ENCODE measurements at places on chromosomes 1 and 21. TPM values are rescaled to one million over a fixed set of nuclear protein-coding genes. Genes with fewer than 3 reads are reported as not detected.

CAMTA1 gene
- total RNA-seq: 86.8 TPM

IL22RA1 gene
- total RNA-seq: not detected

MIXL1 gene
- not detected for total RNA-seq

ZYG11A gene
- 0.51 TPM for total RNA-seq

OR2L8 gene
- not detected for total RNA-seq

WDR3 gene
- total RNA-seq: 32.2 TPM

PRAMEF1 gene
- not detected for total RNA-seq

NBPF26 gene
- total RNA-seq: 16.5 TPM

CLCA1 gene
- total RNA-seq: not detected

TMEM54 gene
- total RNA-seq: 41.7 TPM

DNA sequence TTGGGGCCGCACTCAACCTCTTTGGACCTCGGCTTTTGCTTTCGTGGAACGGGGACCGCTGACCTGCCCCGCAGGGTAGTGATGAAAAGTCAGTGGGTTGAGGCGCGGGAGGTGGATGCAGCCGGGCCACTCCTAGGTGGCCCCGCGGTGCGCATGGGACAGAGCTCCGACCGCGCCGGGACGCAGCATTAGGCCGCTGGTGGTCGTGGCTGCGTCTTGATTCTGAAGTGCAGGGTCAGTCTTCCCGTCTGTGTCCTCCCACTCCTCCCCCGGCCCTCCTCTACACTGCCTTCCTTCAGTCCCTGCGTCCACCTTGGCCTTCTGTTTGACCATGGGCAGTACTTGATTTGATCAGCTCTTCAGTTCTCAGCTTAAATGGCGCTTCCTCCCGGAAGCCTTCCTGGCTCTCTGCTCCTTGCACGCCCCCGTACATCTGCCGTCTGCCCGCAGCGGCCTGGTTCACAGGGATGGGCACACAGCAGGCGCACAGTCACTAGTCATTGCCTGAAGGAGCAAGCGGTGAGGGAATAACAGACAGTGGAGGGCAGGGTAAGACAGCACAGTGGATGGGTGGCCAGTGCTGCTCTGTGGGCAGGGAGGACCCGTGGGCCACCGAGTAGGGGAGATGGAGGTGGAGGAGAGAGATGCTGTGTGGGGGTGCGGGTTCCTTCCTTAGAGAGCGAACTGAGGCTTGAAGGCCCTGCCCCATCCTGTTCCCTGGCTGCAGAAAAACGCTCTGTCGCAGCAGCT is 633 bp downstream of the THEMIS2 start:
- DNase-seq: peak; percentile 82

DNA sequence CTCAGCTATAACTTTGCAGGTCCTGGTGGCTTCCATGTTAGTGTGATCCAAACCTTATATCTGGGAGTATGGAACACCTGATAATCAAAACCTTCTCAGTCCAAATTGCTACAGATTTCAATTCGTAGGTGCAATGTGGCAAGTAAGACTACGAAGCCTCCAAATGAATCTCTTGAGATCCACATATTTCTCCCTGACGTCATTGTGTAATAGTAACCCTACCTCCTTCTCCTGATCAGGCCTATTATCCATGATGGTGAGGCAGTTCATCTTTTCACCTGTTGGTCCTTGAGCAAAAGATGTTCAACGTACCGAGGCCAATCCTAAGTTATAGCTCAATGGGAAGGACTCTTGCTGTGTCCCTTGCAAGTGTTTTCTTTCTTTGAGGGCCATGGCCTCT is 115.9 kb upstream of the CHRM3 start:
- DNase-seq: no peak

DNA sequence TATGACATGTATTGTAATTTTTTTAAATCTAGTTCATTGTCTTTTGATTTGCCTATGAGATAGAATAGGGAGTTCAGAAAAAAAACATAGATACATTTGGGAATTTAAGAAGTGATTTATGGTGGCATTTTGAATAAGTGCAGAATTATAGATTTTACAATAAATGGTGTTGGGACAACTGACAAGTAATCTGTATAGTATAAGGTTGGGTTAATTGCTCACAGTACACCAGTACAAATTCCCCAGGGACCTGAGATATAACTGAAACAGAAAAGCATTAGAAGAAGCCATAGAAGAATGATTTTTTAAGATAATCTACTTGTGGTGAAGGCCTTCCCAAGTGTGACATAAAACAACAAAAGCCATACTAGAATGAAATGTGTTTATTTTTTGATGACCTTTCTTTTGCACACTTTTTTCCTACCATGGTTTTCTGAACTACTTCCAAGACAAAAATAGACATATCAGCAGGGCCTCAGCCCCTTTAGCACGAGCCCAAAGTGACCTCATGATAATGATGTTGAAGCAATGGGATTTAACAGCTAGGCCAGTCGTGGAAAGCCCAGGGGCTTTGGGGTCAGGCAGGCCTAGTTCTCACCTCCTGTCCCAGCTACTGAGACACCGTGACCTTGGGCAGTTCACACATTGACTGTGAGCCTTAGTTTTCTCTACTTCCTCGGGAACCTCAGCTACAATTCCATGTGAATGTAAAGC is 87.4 kb downstream of the GREM2 start:
- peak; percentile 33 for DNase-seq

DNA sequence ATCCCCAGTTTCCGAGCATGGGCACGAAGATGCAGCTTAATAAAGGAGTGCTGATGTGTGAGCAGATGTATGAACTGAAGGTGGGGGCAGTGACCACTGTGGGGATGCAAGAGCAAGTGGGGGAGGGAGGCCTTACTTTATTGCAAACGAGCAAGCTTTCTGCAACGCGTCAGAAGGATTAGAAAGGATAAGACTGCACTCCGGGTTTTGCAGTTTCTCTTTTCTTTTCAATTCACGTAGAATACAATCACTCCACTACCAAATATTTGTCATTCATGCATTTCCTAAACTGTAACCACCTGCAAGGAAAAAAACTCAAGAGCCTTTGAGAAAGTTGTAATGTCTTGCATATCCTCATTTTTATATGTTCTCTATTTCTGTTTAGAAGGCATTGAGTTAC is 4.3 kb upstream of the OR2C3 start:
- DNase-seq: no peak

DNA sequence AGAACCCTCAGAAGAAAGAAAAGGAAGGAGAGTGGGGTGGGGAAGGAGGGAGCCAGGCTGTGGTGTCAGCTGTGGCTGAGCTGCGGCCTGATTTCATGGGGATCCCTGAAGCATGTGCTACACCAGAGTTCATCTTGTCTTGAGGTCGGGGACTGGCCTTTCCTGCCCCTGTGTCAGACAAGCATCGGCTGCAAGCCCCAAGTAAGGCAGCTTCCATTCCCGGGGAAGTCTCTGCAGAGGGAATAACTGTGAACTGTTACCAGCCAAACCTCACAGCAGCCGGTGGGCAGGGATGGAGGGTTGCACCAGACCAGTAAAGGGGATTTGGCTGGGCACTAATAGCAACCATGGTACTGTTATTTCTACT is 35.7 kb upstream of the BTG2 start:
- no peak for DNase-seq

- peak; percentile 54 for DNase-seq
Measured at GRCh38 chr1:43703836-43704235, 3.5 kb upstream of the ST3GAL3 start.

DNA sequence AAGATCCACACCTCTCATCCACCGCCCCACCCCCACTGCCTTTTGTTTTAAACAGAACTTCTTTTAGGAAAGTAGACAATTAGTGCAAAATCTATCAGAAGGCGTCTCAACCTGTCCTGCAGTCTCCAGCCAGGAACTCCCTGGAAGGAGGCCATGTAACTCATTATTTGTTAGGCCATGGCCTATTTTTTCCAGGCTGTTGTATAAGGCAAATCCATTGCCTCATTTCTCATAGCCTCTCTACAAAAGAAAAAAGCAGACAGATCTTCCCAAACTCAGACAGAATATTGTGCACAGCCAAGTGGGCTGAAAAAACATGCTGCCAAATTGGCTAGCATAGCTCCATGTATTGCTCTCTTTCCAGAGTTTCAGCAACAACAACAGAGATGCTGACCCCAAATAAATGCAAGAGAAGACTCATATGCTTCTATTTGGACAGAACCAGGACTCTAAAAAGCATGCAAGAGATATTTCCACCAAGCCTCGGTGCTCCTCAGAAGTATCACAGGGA is 770.7 kb upstream of the CXADR start:
- DNase-seq: no peak

DNA sequence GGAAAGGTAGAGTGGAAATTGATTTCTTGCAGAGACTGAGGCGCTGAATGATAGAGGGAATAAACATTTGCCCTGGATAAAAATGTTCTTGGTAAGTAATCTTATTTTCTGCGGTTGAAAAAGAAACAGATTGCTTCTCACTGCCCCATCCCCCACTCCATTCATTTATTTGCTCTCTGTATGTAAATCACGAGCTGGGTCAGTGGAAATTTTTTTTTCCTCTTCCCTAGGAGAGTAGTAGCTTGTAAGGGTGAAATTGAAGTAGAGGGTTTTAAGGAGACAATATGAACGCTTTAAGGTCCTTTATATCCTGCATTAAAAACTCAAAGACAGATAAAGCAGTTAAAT is 1.4 kb upstream of the BRINP3 start:
- DNase-seq: no peak

DNA sequence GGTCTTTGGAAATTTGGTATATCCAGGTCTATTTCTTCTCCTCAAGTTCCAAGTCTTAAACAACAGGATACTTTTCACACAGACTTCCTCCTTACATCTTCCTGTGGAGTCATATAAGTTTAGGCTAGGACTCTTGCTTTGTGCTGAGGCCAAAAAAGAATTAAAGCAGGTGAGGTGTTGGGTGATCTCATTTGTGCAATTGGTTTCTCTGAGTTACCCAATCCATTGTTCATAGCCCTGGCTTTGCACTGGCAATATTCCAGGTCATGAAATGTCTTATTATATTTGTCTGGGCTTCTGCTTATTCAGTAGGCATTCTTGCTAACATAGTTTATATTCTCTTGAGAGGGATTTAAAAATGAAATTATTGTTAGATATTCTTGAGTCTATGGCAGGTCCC is 14.1 kb upstream of the KIAA0040 start:
- DNase-seq: no peak

DNA sequence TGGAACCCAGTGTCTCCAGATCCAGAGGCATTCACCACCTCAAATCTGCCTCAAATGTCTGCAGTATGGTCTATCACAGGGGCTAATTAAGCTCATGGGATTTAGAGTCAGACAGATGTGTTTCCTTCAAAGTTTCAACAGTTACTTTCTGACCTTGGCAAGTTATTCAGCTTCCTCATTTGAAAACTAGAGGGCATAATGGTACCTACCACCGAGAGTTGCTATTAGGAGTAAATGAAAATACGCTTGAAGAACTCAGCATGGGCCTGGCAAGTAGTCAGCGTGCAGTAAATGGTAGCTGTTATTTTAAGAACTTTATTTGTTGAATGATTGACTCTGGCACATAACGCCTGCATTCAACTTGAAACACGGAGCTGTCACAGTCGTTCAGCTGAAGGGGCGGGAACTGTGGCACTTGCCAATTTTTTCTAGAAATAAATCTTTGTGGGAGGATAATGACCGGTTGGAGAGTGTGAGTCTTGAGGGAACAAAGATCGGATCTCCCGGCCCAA is 1.2 kb upstream of the CAP1 start:
- DNase-seq: no peak

DNA sequence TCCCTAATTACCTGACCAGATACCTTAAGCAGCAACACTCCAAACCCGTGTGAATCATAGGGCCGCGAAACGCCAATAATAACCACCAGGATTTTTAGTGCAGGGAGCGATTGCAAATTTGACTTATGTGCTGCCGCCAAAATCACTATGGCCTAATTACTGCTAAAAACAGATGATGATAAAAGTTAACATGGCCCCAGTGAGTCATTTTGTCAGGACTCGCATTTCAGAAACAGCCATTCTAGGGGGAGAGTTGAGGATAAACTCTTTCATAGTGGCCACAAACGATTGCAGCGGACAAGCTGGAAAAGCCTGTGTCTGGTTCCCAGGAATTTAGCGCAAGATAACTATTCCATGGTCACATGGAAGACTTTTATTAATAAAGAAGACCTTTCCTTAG is 103.4 kb downstream of the HLX start:
- DNase-seq: no peak

DNA sequence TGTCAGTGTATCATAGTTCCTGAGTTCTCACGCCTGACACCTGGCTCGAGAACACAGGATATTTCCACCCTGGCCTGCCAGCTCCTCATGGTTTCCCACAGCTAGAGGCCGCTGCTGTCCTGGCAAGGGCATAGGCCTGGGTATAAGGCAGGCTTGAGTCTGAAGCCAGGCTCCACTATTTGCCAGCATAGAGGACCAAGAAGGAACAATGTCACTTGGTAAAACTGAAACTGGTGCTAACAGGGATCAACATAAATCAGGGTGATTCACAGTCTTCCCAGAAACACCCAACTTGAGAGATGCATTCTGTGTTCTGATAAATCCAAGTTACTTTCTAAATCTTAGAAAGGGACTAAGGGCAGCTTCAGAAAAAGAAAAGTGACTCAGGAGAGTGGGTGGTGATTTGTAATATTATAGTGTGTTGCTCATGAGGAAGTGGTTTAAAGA is 6.9 kb upstream of the S100A2 start:
- peak; percentile 94 for DNase-seq

DNA sequence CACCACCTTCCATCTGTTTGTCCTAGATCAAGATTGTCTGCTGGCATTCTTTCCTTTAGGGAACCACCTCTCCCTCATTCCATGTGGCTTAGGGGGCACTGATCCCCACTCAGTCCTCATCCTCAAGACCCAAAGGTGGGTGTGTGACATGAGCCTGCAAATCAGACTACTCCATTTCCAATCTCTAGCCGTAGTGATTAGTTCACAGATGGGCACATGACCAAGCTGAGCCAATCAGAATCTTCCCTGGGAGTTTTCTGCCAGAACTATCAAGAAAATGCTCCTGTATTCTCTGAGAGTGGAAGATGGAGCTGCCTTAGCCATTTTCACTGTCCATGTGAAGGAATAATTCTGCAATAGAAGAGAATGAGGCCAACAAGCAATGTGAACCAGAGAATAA is 19.3 kb upstream of the PTPRF start:
- DNase-seq: no peak

DNA sequence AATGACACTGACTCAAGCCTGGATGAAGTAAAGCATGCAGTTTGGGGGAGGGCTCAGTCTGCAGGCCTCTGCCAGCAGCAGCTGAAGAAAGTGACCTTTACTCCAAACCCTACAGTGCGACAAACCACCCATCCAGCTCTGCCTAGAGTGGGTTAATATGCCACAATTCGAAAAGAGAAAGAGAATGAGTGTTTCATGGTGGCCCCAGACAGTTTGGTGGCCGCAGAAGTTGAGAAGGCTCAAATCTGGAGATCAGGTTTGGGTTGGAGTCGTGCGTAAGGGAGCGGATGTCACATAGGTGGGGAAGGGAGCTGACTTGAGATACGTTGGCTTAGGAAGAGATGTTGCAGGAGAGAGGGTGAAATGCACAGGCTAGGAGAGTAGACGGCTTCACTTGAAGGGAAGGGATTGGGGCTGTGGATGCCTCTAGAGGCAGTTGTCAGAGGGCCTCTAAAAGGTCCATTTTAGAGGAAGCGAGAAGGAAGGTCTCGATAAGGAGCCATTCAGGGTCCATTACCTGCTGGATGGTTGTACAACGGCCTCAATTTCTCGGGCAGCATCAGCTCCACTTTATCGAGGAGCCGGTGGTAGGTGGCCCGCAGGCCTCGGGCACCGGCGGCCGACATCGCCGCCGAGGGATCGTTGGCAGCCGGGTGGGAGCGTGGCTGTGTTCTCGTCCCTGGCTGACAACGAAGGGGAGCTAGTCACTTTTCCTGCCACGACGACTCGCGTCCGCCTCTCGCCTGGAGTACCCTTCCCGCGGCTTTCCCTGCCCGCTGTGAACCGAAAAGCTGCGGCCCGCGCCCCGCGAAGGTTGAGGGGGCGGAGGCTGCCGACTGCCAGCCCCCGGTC is 1.0 kb upstream of the DCAF6 start:
- DNase-seq: peak; percentile 75

- no peak for DNase-seq
Measured at GRCh38 chr1:11856698-11857097, 2.0 kb downstream of the NPPB start.
